ENCODE measurements at places on chromosomes 5 and 9.

DNA sequence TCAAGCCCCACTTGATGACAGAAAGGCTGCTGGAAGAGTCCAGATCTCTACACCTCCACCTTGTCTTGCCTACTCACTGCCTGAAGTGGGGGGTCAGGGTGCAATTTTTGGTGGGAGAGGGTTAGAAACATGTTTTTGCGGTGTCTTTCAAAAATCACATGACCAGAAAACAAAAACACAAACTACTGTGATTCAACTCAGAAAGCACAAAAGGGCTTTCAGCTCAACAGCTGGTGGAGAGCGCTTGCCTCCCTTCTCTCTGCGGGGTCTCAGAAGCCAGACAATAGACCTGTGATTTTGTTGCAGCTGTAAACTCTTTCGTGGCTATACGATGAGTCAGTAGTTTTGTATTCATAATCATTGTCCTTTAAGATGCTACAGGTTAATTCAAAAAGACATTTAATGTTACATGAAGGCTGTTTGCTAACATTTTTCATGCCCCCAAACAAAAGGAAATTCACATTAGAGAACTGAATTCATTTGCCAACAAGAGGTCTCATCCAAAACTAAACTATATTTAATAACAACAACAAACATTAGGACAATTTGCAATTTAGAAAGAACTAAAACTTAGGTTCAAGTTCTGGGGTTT lies 172.6 kb upstream of the RAI14 start:
- DNase-seq = no peak

DNA sequence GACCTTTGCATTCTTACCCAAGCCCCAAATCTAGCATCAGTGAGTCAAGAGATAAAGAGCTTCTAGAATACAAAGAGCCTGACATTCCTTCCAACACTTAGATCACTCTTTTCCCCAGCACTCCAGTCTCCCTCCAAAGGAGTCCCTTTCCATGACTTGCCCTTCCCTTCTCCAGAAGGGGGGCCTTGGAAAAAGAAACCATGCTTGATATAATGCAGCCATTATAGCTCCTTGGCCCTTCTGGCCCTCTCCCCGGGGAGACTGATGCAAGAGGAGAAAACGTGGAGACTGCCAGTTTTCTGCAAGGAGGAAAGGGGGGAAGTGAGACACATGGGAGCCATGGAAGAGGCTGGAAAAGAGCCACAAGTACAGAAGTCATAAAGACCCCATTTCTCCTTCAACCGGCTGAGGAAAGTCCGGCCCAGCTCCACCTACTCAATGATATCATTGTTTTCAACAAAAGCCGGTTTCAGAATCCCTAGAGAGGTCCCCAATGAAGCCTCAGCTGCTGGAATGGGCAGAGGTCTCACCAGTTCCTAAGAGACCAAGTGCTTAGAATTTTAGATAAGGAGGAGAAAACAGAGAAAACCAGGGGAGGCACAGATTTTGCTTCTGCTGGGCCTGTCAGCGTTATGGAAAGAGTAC lies 29.0 kb downstream of the ADAM19 start:
- DNase-seq = no peak

DNA sequence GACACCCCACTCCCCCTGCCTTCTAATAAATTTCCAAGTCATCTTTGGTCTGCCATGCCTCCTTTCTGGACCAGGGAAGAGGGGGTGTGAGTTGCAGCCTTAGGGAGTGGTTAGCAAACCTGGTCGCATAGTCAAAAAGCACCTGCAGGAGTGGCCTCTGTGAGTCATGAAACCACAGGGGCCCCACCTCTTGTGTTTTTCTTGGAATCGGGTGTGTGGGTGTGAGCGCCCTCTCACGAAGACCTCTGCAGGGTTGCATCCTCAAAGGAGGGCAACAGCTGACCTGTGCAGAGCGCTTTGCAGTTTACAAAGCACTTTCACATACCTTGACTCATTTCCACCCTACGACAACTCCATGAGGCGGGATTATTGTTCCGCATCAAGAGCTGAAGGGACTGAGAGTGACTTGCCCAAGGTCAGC lies 36.8 kb upstream of the TEX48 start:
- DNase-seq = peak; percentile 87

DNA sequence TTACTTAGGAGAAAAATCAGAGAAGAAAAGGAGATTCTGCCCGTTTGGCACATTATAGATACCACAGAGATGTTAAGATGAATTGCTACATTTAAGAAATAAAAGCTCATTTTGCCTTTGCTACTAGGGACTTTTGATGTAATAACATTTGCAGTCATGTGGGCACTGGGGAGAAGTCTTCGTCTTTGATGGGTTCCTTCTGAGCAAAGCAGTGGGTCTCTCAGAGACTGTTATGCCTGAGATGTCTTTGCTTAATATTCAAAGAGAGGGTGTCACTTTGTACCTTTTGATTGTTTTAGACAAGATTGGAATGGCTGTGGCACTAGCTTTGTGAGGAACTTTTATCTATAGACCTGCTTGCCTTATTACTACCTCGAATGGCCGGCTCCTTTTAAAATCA lies 25.0 kb downstream of the SLC25A25 start:
- no peak for DNase-seq

- no peak for DNase-seq
These were observed 3.5 kb downstream of the USP20 start for GRCh38 chr9:129838707-129839259.

- DNase-seq = no peak
These were observed 182.8 kb downstream of the SEMA5A start for GRCh38 chr5:9363026-9363425.

DNA sequence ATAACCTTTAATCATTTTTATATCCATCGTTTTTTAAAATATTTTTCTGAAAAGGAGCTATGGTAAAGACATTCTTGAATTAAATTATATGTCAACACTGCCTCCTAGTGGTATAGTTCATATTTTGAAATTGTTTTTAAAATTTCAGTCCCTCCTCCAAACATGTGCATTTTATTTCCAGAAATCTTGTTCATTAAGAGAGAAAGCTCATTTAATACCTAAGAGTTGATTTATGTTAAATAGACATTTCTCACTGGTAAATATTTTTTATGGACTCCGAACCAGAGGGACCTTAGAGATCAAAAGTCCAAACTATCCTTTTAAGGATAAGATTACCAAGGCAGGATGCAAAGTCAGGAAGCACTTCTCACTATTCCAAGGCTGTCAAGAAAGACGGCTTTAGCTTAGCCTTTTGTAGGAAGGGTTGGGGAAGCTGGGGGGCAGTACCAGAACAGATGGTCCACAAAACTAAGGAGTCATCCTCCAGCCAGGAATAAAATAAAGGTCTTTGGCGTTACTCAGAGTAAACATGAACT lies 21.6 kb downstream of the BHMT start:
- DNase-seq = peak; percentile 66

DNA sequence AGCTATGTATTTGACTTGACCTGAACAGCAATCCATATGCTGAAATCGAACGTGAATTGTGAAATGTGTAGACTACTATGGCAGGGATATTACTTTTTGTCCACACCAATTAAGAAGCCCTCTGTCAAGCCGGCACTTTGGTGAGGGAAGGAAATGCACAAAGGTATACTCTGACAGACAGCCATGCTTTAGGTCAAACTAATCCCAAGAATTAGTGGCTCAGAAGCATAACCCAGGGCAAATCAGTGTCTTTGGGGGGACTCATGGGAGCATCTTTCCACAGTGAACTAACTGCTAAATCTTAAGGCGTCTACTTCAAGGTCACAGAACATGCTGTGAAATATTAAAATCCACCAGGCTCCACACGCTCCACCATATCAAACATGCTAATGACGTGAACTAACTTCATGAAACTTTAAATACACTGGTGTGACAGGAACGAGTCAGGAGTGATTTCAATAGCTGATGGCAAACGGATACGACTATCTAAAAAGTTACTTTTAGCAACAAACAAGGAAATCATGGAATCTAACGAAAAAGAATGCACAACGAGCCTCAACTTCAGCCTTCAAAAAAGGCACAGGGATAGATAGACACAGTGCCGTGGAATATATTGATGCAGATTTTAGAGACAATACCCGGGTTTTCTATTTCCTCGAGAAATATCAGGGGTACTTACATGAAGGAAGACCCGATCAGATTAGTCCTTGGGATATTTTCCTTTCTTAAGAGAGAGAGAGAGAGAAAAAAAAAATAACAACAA lies 527 bp downstream of the MEF2C start:
- DNase-seq = no peak

DNA sequence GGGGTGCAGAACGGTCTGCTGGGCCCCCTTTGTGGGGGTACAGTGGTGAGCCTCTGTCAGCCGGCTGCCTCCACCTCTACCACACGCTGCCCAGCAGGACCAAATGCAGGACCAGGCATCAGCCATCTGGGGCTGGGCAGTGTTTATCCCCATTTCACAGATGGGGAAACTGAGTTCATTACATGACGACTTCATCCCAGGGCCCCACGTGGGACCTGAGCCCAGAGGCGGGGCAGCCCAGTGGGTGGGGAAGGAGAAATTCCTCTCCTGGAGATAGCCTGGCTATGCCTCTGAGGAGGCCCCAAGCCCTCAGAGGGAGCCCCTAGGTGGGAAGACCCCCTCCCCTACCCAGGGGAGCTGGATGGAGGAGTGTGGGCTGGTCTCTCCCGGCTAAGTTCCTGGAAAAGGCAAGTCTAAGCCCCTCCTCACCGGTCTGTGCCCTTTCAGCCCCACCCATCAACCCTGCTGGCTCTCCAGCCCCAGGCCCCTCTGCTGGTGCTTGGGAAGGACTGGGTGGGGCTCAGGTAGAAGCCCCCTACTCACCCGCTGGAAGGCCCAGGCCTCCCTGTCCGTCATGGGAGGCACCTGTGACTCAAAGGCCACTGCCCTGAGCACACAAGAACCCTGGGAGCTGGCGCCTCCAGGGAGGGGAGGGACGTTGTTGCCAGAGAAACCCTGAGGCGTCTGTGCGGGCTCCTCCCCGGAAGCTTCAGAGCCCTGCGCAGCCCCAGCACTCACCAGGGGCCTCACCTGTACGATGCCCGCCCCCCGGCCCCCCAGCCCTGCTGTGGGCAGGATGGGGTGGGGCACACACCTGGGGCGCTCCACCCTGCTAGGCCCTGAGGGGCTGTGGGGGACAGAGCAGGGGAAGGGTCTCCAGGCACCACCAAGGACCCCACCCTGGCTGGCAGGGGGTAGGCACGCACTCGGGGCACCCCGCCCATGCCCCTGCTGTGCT lies 7.4 kb upstream of the CCDC187 start:
- no peak for DNase-seq

- DNase-seq = no peak
These were observed 148.7 kb downstream of the CDK5RAP2 start for GRCh38 chr9:120431268-120431667.

- DNase-seq = peak; percentile 81
These were observed 6.7 kb upstream of the WNT8A start for GRCh38 chr5:138077064-138077696.

GRCh38 chr5:35158622-35159369 lies 71.5 kb downstream of the PRLR start:
- no peak for DNase-seq

- DNase-seq = no peak
These were observed 36.6 kb upstream of the ANKH start for GRCh38 chr5:14908172-14908571.

DNA sequence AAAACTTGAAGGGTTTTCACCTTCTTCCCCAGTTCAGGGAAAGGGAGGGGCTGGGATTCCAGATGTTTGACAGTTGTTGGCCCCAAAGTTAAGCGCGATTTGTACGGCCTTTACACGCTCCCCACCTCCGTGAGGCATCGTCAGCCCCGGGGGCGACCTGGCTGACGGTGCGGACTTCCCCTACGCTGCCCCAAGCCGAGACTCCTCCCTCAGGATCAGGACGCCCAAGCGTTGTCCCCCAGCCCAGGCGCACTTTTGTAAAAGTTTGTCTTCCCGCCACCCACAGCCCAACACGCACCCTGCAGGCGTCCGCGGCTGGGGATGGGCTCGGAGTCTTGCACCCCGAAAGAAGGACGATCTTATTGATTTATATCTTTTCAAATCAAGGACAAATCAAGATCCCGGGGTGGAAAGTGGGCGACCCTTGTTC lies 713 bp downstream of the MOB3B start:
- DNase-seq = peak; percentile 36

DNA sequence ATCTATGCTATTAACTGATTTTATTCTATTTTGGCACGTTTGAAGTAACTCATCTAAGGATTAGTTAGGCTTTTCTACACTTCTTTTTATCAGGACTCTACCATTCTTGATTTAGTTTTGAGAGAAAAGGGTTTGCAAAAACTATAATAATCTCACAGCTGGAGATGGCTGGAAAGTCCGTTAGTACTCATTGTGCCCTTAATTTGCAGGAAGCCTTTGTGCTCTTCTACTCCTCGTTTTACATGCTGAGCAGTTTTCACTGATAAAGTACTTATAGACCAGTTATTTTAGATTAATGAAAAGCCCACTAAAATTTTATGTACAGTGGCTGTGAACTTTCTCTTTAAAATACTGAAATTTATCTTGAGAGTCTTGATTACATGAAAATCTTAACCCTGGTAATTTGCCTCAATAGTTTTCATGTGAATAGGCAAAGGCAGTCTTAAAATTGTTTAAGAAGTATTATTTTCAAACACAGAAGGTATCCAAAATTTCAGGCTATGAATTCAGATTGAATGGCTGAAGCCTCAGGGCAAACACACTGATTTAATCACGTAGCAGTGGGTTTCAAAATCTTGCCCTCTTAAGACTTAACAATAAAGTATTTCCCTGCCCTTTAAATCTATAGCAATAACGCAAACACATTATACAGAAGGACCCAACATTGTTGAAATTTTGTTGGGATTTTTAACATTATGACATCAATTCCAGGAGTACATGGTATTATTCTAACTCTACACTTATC lies 18.6 kb downstream of the MLLT3 start:
- DNase-seq = no peak

DNA sequence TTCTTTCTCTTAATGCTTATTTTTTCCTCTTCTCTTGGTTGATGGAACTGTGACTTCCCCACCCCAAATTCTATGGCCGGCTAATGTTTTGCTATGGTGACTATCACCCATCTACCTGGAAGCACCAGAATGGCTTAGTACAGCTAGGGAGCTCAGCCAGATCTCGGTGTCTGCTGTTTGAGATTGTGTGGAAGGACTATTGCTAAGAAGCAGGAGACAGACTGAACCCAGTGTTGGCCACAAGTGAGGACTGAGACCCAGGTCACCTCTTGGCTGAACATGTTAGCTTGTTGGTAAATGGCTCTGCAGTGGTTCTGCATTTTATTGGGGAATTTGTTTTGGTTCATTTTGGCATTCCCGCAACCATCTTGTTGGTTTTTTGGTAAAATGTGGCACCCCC lies 2.7 kb downstream of the PRRC2B start:
- no peak for DNase-seq
